Left ventricle myocardium superior (tissue), 1 donor: ENCODE measurements at places on chromosomes 7 and 10.

DNA sequence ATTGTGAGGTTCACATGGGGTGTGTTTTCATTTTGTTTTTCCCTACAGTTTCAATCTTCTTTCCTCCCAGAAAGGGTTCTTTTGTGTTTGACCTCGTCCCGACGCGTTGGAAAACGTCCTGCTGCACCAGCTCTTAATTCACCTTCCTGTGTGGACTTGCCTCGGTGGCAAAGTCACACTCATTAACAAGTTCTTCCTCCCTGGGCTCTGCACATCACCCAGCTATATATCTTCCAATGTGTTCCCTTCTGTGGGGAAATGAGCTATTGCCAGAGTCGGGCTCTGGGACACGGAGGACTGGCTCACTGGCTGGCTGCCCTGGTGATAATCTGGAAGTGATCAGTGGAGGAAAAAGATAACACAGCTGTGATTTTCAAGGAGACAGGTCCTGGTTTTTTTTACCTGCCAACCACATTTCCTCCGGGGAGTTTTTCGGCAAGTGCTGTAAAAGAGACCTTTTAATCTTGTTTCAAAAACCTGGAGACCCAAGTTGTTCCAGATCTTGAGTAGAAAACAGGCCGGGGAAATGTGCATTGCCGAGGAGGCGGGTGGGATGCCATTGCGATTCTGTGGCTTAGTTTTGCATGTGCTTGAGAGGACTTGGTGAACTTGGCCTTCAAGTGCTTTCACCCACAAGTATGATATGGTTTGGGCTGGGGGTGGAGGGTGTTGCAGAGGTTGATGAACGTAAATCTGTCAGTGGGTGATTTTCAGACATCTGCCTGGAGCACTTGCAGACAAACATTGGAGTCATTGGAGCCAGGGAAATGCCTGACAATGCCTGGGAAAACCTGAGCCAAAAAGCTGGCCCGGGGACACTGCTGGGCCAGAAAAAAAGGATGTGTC lies 96.5 kb upstream of the CREB5 start:
- no peak for DNase-seq

DNA sequence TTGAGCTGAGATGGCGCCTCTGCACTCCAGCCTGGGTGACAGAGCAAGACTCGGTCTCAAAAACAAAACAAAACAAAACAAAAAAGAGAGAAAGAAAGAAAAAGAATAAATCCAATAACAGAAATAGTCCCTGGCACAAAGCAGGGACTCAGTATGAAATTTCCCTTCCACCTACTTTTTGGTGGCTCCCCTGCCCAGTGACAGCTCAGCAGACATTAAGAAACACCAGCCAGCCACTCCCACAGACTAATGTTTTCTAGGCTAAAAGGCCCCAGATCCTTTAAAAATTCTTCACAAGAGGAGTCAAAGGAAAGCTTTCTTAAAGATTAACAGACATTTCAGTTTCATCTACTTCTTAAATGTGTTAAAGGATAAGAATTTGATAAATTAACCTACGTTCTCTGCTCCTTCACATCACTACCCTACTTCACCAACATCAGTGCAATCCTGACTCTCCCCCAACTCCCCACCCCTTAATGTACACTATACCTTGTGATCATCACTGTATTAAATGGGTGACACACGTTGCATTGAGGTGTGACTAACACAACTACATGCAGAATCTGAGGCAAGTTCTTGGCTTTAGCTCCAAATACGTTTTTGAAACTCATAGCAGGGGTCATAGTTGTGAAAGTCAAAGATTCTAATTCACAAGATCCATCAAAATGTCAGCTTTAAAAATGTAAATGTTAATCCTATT lies 114.5 kb upstream of the CAV2 start:
- DNase-seq: no peak

GRCh38 chr10:49144058-49144720 lies 10.4 kb upstream of the FAM170B start:
- no peak for DNase-seq

DNA sequence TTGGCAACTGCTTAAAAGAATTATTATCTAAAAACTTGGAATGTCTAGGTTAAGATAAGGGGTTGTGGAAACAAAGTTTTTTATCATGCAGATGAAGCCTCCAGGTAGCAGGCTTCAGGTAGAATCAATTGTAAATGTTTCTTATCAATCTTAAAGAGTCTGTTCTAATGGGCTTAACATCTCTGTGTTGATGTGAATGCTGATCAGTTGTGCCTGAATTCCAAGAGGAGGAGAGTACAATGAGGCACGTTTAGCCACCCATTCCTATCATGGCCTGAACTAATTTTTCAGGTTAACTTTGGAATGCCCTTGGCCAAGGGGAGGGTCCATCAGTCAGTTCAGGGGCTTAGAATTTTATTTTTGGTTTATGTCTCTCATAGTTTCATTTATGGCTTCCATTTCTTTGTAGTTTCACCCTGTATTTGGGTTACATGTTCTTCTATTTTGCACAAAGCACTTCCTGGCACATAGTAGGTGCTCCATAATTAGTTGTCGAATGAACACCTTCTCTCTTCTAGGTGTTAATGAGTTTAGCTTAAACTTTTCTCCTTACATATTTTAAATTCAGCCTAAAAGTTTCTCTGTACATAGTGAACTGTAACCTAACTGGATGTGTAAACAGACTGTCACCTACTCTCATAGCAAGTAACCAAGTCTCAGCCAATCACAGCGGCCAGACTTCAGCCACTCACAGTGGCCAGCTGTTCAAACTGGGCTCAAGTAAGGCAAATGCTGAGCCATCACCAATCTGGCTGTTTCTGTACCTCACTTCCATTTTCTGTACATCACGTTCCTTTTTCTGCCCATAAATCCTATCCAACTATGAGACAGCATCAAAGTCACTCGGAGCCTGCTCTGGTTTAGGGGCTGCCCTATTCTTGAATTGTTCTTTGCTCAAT lies 34.7 kb downstream of the ALOX5 start:
- DNase-seq: no peak

DNA sequence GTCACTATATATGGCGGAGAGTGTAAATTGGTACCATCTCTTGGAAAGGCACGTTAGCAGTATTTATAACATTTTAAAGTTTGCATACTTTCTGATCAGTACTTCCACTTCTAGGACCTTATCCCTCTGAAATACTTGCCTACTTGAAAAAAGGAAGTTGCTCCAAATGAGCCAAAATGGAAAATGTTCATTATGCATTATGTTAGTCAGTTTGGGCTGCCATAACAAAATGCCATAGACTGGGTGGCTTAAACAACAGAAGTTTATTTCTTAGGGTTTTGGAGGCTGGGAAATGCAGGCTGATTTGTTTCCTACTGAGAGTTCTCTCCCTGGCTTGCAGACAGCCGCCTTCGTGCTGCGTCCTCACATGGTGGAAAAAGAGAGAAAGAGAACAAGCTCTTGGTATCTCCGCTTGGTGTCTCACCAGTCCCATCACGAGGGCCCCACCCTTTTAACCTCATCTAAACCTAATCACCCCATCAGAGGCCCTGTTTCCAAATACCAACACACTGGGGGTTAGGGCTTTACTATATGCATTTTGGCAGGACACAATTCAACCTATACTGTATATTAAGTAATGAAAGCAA lies 6.9 kb downstream of the SNX10 start:
- DNase-seq: no peak

DNA sequence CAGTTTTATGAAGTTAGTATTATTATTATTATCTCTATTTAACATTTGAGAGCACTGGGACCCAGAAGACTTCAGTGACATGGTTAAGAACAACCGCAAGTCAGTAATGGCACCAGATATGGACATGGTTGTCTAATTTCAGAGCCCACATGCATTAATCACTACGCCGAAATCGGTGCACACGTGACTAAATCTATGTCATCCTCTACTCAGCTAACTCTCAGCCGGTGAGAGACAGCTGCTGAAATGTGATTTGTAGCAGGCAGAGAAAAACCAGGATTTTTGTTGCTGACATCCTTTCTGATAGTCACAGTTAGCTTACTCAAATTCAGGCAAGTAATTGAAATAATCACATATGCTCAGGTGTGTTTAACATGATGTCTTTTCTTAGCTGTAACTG lies 127.7 kb downstream of the SPAG6 start:
- no peak for DNase-seq
